Body of pancreas (tissue), 4 donors: ENCODE measurements at places on chromosomes 7 and 10.
A peak's percentile ranks its signal among the peaks of the same experiment; 100 is the strongest.

DNA sequence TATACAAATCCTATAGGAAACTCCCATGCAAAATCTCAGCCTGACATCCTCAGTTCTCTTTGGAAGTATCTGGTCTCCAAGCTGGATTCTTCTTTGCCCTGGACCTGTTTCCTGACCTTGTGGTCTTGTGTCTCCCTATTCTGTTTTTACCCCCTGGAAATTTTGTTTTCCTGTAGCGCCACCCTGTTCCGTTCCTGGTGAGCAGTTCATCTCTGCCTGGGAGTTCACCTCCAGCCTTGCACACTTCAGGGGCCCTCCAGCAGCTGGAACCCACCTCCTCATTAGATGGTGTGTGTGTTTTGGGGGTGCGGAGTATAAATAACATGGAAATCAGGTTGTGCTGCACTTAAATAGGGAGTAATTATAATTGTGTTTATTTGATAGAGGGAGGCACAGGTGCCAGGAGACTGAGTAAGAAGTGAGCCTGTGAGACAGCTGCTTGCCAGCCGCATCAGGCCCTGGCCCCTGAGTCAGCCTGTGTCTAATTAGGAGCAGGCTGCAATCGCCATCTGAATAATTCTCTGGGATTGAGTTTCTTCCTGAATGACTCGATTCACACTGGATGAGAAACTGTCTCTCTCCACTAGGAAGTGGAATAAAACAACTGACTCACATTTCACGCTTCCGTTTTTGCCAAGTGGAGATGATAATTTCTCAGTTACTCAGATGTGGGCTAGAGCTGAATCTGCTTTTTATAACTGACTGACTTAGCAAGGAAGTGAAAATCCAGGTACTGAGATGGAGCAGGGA, 69.4 kb upstream of the HECTD2 start:
- DNase-seq, result no peak
- no peak overlapping the region for H3K4me3 ChIP-seq
- H3K36me3 ChIP-seq, result no peaks in the 10 kb centered on the region
- H3K27ac ChIP-seq, result no peak overlapping the region

GRCh38 chr10:47421057-47421952, 37.2 kb upstream of the ZNF488 start:
- H3K27me3 ChIP-seq, result no peaks in the 10 kb centered on the region
- no peak overlapping the region for H3K4me3 ChIP-seq
- no peaks in the 10 kb centered on the region for H3K4me1 ChIP-seq
- no peak overlapping the region for H3K27ac ChIP-seq
- H3K36me3 ChIP-seq, result no peaks in the 10 kb centered on the region

- H3K27me3 ChIP-seq, result no peaks in the 10 kb centered on the region
- no peaks in the 10 kb centered on the region for H3K36me3 ChIP-seq
- no peak for DNase-seq
- H3K4me3 ChIP-seq, result no peak overlapping the region
- no peak overlapping the region for H3K27ac ChIP-seq
- peaks cover 23% of the 10 kb centered on the region for H3K4me1 ChIP-seq
Measured at GRCh38 chr7:152702-153391, 39.5 kb upstream of the FAM20C start.

DNA sequence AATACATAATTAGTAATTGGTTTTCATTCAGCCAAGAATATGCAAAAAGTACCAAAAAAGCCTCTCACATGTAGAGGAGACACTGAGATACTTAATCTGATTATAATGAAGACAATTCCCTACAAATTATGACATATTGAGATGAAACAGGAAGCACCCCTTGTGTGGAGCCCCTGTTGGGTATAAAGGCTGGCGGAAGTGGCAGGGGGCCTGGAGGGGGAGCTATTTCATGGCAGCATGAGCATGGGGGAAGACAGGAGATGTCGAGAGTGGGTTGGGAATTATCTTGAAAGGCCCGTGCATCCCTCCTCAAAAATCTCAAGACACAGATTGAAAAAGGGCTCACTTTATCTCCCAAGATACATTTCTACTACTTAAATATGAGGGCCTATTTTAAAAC, 96.9 kb downstream of the PIP4K2A start:
- H3K4me3 ChIP-seq, result no peak overlapping the region
- H3K36me3 ChIP-seq, result no peaks in the 10 kb centered on the region
- peaks cover 31% of the 10 kb centered on the region for H3K4me1 ChIP-seq
- no peak overlapping the region for H3K27ac ChIP-seq
- no peaks in the 10 kb centered on the region for H3K27me3 ChIP-seq

- no peak overlapping the region for H3K27ac ChIP-seq
- no peak for DNase-seq
- no peaks in the 10 kb centered on the region for H3K27me3 ChIP-seq
- H3K36me3 ChIP-seq, result no peaks in the 10 kb centered on the region
Measured at GRCh38 chr10:48575901-48576300, 29.0 kb downstream of the ARHGAP22 start.

DNA sequence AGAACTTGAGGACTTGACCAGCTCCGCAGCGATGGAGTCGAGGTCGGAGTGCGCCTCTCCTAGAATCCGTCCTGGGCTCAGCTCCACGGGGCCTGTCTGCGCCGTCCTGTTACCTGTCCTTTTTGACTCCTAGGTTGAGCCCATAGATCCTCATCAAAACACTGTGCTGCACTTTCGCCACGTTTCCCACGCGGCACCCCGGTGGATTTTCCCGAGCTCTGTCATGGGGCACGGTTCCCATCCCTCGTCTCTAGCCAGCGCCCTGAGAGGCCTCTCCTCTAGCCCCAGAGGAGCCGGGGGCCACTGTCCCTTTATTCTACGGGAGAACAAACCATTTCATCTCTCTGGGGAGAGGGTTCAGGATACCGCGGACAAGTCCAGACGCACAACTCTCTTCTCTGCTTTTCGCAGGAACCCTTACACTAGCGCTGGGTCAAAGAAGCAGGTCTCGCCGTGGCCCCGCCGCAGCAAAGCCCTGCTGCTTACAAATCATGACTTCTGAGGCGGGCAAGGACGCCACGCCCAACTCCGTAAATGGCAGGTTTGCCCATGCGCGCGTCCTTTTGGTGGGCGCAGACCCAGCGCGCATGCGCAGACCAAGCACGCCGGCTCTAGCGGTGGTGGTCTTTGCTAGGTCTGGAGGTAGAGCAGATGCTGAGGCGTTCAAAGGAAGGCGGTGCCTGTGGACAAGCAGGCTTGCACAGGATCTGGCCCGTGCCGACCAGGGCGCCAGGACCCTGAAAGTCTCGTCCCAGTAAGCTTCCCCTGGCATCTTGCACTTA, 10.3 kb upstream of the ANKRD7 start:
- H3K36me3 ChIP-seq, result no peaks in the 10 kb centered on the region
- H3K4me3 ChIP-seq, result peak overlapping the region; percentile 51
- DNase-seq, result peak; percentile 72
- H3K4me1 ChIP-seq, result no peaks in the 10 kb centered on the region
- peak overlapping the region; percentile 10 for H3K27ac ChIP-seq

DNA sequence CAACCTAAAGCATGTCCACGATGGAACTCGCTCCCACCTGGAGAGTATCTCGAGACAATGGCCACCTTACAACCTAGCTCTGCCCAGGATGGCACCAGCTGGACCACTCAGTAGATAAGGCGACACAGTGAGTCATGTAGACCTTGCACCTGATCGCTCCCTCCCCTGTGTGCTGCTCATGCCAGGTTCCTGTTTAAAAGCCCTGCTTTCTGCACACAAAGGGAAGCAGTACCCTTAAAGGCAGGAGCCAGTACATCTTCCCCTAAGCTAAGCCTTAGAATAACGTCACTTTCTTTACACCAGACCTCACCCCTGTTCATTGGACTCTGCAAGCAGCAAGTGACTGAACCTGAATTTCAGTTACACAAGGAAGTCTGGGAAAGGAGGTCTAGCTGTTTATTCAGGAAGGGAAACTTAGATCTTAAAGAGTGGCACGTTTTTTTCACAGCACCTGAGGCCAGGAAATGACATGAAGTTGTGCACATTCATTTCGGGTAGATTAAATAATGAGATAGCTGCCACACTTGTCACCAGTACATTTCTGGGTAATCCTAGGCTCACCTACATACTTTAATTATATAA, 117.9 kb downstream of the MTPAP start:
- no peak overlapping the region for H3K4me3 ChIP-seq
- DNase-seq, result no peak
- H3K27ac ChIP-seq, result no peak overlapping the region
- no peaks in the 10 kb centered on the region for H3K27me3 ChIP-seq

GRCh38 chr7:141731476-141732149, 6.5 kb upstream of the SSBP1 start:
- peak; percentile 13 for DNase-seq
- H3K27ac ChIP-seq, result no peak overlapping the region
- H3K4me1 ChIP-seq, result no peaks in the 10 kb centered on the region
- H3K36me3 ChIP-seq, result no peaks in the 10 kb centered on the region
- no peak overlapping the region for H3K4me3 ChIP-seq

DNA sequence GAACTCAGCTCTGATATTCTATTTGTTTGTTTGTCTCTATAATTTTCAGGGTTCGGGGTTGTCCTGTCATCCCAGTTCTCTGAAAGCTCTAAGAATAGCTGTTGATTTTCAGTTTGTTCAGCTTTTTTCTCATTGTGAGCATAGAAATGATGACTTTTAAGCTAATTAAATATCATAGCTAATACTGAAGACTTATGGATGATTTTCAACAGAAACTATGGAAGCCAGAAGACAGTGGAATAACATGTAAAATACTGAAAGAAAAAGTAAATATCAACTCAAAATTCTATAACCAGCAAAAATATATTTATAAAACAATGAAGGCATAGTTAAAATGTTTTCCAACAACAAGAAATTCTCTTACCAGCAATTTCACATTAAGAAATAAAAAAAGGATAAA, 96.4 kb upstream of the ETV1 start:
- H3K36me3 ChIP-seq, result no peaks in the 10 kb centered on the region
- H3K4me1 ChIP-seq, result no peaks in the 10 kb centered on the region
- no peak for DNase-seq
- no peaks in the 10 kb centered on the region for H3K27me3 ChIP-seq
- H3K4me3 ChIP-seq, result no peak overlapping the region
- H3K27ac ChIP-seq, result no peak overlapping the region
